ENCODE measurements at places on chromosomes 5 and 9. TPM values are rescaled to one million over a fixed set of nuclear protein-coding genes. Genes with fewer than 3 reads are reported as not detected.

BTNL8 gene
- 1.5 TPM for total RNA-seq

CTSL gene
- total RNA-seq: 50.3 TPM

TMEM252 gene
- not detected for total RNA-seq

NEUROG1 gene
- not detected for total RNA-seq

PCDHA2 gene
- not detected for total RNA-seq

ANKRD20A1 gene
- 4.4 TPM for total RNA-seq

GPR151 gene
- not detected for total RNA-seq

TRIM7 gene
- 11.1 TPM for total RNA-seq

FAM78A gene
- 1.1 TPM for total RNA-seq

GRXCR2 gene
- total RNA-seq: not detected

ZNF608 gene
- total RNA-seq: 9.3 TPM

DAB2 gene
- 18.6 TPM for total RNA-seq

C1QTNF2 gene
- total RNA-seq: 0.41 TPM

KIF12 gene
- total RNA-seq: 63.7 TPM

SHOC1 gene
- total RNA-seq: 0.23 TPM

HDAC3 gene
- total RNA-seq: 25.5 TPM

SUSD3 gene
- 0.85 TPM for total RNA-seq

ACTBL2 gene
- not detected for total RNA-seq

SPINK13 gene
- total RNA-seq: not detected

CMBL gene
- total RNA-seq: 11.7 TPM

SPATA31C1 gene
- total RNA-seq: not detected

ZNF883 gene
- total RNA-seq: 0.32 TPM

NMUR2 gene
- not detected for total RNA-seq

SLC34A3 gene
- total RNA-seq: 0.19 TPM

GGTA1 gene
- 3.6 TPM for total RNA-seq

PNPLA7 gene
- 18.0 TPM for total RNA-seq

TNC gene
- 0.55 TPM for total RNA-seq

KCNIP1 gene
- total RNA-seq: 0.31 TPM

DENND4C gene
- 20.4 TPM for total RNA-seq

PCDHGA12 gene
- 2.1 TPM for total RNA-seq

STPG3 gene
- not detected for total RNA-seq

NIM1K gene
- not detected for total RNA-seq

SCGB3A2 gene
- not detected for total RNA-seq

NR2F1 gene
- total RNA-seq: 2.1 TPM

CNTNAP3 gene
- total RNA-seq: 0.72 TPM

IFNA21 gene
- not detected for total RNA-seq

ARHGEF37 gene
- total RNA-seq: 9.7 TPM

CD74 gene
- total RNA-seq: 448 TPM

FAM221B gene
- total RNA-seq: not detected

C8G gene
- total RNA-seq: 0.24 TPM

GABRA1 gene
- total RNA-seq: not detected

PCDHGA1 gene
- total RNA-seq: 0.67 TPM

PRRT1B gene
- total RNA-seq: 3.7 TPM

PCDHB16 gene
- 2.2 TPM for total RNA-seq

PDE6A gene
- not detected for total RNA-seq
